ENCODE measurements at places on chromosomes 3 and 15.

DNA sequence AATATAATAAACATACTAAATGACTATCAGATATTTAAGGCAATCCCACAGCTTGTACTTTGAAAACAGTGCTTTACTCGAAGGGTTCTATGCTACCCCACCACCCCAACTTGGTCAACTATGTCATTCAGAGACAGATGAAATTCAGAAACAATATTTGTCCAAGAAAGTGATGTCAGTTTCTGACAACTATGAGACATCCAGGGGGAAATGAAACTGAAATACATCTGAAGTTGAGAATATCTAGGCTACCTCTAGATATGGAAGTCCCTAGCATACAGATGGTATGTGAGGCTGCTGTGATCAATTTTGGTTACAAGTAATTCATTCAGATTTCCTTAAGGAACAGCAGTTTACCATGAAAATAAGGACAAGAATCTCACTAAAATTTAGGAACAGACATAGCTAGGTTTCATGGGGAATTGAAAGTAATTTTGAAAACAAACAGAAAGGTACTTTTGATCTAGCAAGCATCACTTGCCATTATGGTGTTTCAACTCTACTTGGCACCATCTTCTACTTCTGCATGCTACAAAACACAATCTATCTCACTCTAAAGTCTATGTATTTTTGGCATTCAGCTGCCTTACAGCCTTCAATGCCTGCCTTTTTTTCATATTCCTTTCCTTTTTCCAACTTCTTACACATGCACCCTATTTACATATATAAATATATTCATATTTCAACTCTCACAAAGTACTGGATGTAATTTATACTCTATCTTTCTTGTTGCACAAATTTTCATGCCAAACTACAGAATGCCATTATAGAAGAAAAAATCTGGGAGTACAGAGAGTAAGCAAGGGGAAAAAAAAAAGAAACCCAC lies 21.7 kb downstream of the ATG3 start:
- no peak for DNase-seq

DNA sequence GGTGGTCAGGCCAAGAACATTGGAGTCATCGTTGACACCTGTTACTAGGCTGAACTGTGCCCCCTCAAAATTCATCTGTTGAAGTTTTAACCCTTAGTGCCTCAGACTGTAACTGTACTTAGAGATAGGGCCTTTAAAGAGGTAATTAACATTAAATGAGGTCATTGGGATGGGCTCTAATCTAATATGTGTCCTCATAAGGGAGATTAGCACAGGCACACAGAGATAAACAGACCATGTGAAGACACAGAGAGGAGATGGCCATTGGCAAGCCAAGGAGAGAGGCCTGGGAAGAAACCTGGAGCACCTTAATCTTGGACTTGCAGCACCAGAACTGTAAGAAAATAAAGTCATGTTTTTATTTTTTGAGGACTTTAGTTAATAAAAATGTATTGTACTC lies 59.6 kb downstream of the PLCL2 start:
- DNase-seq, result no peak

- no peak for DNase-seq
These were observed 590.2 kb downstream of the RBMS3 start for GRCh38 chr3:29871087-29871486.

GRCh38 chr3:81291586-81291985 lies 469.9 kb downstream of the GBE1 start:
- DNase-seq, result no peak

DNA sequence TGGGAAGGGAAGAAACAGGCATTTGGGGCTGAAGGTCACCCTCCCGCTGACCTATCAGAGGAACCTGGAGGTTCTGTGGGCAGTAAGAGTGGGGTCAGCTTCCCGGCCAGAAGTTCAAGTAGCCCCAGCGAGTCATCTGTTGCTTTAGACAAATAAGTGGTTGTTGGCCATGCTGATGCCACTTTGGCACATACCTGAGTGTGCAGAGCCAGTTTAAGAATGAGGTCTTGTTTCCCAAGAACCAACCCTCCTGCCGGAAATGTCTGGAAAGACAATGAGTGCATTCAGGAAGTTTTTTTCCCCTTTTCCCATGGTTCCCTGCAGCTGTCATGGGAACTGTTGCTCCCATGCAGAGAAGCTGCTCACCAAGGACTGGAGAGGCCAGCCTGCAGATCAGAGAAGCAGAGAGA lies 166.7 kb downstream of the ZNF621 start:
- no peak for DNase-seq

DNA sequence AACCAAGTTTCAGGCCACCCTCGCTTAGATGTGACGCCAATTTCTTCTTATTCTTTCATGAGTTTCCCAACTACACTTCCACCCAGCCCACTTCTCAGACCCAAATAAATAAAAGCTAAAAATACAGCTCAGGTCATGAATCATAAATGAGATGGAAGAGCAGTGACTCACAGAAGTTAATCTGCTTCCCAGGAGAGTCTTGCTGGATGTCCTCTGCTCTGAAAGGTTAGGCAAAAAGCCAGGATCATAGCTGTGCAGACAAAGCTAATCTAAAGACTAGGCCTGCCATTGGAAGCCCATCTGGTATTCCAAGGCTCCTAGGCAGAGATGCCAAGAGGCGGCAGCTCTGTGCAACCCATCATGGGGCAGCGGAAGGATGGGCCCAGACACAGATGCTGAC lies 24.1 kb downstream of the SHC4 start:
- DNase-seq, result no peak

- DNase-seq, result peak; percentile 2
These were observed 21.3 kb upstream of the RSL24D1 start for GRCh38 chr15:55218056-55218455.

GRCh38 chr3:99810403-99810802 lies 7.3 kb upstream of the CMSS1 start:
- no peak for DNase-seq

- no peak for DNase-seq
These were observed 11.8 kb downstream of the CMC1 start for GRCh38 chr3:28253040-28253715.

DNA sequence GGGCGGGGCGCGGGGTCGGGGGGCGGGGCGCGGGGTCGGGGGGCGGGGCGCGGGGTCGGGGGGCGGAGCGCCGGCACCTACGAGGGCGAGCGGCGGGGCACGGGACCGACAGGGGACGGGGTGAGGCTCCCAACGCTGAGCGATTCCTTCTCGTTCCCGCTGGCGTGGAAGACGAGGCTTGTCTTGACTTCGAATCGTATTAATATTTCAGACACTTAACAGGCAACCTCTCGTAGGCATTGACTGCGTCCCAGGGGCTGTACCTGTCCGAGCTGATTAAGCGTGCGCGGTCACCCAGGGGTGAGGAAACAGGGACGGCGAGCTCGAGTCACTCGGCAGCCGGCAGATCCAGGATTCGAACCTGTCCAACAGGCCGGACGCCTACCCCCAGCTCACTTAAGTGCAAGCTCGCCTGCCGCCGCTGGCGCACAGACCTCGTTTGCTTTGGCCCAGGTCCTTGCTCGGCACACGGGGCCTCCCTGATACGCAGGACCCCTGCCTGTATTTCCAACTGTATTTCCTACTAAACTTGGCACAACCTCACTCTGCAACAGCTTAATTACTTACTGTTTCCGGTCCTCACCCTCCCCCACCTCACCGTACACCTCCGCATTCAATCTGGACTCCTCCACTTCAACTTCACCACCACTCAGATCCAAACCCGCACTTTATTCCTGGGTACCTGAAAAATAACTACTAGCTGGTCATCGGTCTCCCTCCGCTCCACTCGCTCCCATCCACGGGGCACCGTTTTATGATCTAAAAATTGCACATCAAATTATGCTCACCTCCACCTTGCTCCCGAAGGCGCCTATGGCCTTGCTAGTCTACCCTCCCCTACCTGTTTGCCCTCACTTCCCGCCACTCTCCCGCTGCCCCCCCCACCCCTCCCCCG lies 722 bp upstream of the ZXDC start:
- DNase-seq, result no peak

All from GF-D8 (cell line).